ENCODE measurements at places on chromosomes 2 and 18.

GRCh38 chr18:25289001-25289631, 62.9 kb downstream of the ZNF521 start:
- peak; percentile 90 for DNase-seq

- DNase-seq: peak; percentile 67
These were observed 39.4 kb upstream of the CYBRD1 start for GRCh38 chr2:171482877-171483276.

GRCh38 chr2:190063624-190064023, 1.1 kb upstream of the MSTN start:
- no peak for DNase-seq

DNA sequence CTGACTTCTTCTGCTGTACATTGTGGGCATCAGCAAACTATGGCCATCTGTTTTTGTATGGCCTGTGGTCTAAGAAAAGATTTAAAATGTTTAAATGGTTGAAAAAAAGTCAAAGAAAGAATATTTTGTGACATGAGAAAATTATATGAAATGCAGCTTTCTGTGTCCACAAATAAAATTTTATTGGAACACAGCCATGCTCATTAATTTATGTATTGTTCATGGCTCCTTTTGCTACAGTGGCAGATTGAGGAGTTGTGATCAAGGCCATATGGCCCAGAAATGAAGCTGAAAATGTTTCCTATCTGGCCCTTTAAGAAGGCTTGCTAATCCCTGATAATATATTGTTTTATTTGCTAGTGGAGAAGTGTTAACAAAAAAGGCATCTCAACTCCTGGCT, 162.0 kb downstream of the SLC4A3 start:
- DNase-seq: no peak

DNA sequence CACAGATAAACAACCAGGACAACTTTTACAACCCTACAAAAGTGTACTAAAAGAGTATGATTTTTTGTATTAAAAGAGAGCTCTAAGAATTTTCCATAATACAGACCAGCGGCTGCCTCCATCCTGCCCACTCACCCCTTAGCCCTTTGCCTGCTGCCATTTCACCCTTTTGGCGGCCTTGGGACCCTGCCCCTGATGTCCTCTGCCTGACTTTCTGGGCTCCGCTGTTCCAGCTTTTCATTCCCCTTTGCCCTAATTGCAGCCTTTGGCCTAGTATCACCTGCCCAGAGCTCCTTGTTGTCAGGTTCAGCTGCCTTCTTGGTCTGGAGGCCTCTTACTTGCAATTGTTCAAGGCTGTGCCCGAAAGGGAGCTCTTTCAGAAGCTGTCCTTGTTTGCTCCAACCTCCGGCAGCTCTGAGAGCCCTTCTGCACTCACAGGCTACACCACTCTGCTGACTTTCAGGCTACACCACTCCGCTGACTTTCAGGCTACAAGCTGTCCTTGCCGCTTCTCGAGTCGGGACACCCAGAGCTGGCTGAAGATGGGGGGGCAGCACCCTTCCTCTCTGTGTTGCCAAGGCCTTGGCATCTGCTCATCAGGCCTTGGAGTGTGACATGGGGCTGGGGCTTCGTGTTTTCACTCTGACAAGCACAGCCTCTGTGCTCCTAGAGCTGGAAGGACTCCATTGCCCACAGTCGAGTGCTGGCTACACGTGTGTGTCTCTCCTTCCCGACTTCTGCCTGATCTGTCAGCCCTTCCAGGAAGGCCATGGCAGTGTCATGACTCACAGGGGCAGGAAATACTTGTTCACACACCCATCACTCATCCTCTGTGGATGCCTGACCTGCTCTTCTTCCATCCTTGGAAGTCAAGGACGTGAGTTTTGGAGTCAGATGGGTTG, 43.1 kb upstream of the HDAC4 start:
- DNase-seq: peak; percentile 50

DNA sequence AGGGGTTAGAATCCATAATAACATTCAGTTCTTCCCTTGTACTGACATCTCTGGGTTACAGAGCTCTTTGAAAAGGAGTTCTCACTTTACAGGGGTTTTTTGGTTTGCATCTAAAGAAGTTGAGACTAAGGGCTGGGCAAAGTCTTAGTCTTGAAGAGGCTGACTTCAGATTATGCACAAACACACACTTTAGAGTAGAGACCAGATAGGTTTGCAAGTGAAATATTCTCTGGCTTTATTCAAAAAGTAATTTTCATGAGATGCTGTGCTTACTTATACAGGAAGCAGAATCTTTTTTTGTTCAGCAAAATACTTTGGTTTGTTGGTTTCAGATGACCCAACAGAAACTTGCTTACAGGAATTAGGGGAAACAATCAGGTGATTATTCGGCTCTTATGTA, 410.9 kb upstream of the LRRTM1 start:
- DNase-seq: no peak

DNA sequence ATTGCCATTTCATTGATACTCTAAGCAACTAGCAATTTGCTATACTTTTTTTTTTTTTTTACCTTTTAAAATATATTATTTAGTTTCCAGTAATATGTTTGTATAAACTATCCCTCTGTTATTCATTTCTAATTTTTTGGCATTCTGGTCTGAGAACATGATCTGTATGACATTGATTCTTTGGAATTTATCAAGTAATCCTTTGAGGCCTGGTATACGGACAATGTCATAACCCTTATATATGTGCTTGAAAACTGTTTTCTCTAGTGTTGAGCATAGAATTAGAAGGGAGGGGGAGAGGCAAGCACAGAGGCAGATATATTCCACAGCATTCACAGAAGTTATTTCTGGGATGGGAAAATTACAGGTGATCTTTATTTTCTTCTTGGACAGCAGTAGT, 48.2 kb upstream of the POLE4 start:
- no peak for DNase-seq

DNA sequence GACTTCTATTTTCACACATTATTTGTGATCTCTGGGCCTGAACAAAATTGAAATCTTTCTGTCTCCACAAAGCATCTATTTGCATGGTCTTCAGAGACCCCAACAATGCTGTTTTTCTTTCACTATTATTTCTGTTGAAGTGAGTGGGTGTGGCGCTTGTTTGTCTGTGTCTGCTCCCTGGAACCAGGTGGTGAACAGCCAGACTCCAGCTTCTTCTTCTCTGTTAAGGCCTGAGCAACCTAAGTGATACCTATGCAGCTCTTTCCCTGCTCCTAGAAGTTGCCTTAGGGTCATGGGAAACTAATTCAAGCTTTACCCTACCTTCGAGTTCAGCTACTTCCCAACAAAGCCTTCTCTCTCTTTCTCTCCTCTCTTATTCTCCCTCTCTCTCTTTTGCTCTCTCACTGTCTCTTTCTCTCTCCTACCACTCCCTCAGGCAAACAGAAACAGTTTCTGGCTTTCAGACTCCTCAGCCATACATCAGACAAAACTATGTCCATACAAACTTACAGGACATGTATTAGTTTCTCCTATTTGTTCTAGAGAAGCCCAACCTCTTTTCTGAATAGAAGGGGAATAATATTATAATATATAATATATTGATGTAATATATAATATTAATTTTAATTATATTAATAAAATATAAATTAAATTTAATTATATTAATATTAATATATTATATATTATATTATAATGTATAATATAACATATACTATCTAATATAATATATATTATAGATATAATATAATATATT, 552.5 kb downstream of the DSC3 start:
- no peak for DNase-seq

DNA sequence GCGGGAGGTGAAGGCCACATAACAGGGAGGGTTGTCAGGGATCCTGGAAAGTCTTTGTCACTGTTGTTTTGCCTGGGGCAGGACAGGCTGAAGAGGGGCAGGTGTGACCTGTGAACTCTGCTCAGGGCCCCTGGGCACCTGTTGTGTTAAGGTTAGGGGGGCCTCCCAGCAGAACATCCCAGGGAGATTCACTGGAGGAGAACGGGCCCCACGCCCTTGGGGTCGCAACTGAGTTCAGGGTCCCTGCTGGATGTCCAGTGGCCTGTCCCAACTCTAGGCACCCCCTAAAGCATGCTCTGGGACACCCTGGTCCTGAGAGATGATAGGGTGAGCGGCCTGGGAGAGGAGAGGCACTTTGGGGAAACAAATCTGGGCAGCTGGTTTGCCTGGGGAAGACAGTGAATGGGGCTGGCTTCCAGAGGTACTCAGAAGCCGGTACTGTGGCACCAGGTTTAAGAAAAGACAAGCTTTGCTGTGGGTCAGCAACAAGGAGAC, 22.9 kb downstream of the GPR35 start:
- no peak for DNase-seq

DNA sequence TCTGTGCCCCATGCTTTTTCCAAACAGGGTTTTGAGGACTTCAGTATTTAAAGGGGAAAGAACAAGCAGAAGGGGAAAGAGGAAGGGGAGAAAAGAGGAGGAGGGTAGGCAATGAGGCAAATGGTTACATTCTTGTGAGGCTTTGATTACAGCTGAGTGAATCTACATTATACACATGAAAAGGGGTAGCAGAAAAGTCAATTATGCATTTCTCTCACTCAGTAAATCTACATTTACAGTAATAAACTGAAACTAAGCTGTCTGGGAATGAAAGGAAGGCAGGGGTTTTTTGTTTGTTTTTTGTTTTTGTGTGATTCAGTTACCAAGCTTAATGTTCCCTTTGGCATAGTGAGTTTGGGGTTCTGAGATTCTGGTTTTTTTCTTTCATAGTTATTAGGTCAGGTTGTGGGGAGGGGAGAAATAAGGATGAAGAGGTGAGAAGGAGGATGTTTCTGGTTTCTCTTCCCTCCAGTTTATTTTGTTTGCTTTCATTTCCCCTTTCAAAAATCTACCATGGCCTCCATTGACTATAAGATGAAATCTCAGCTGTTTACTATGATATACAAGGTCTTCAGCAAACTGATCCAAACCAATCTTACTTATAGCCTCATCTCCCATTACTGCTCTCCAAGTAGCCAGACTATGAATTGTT, 18.7 kb downstream of the C18orf63 start:
- DNase-seq: no peak

- DNase-seq: no peak
These were observed 32.3 kb downstream of the LYPD6B start for GRCh38 chr2:149070681-149071320.

DNA sequence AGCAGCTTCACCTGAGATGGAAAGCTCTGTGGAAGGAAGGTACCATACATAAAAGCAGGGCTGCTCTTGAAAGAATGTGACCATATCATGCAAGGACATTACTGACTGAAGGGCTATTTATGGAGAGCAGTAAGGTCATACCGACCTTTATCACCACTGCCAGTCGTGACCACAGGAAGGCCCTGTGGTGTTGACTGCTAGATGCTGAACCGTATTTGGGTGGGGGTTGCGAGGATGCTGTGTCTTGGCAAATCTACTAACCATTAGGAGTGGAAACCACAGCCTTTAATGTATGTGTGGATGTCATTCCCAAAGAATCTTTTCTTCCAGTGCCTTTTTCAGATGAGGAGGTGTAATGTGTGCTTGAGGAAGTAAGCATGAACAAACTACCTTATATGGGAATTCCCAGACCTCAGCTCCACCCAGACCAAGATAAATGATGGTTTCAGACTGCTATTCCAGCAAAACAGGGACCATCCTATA, 60.8 kb downstream of the LIMS1 start:
- DNase-seq: no peak

- DNase-seq: no peak
These were observed 2.4 kb upstream of the PAX3 start for GRCh38 chr2:222301053-222301795.

DNA sequence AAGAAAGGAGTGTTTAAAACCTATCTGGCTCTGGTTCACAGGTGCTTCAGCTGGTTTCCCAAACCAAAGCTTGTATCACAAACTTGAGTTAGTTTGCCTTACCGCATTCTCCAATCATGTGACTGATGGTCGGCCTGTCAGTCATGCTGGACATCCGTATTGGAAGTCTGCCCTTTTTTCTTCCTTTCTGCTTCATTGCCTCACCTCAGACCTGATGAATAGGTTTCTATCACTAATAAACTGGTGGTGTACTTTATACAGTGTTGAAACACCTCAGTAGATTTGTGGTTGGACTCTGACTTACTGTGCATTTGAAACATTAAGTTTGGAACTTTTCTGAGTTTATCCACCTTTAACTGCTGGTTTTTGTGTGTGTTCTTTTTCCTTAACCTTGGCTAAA, 84.1 kb downstream of the R3HDM1 start:
- no peak for DNase-seq

GRCh38 chr2:144490017-144490416, 29.9 kb downstream of the ZEB2 start:
- DNase-seq: no peak

DNA sequence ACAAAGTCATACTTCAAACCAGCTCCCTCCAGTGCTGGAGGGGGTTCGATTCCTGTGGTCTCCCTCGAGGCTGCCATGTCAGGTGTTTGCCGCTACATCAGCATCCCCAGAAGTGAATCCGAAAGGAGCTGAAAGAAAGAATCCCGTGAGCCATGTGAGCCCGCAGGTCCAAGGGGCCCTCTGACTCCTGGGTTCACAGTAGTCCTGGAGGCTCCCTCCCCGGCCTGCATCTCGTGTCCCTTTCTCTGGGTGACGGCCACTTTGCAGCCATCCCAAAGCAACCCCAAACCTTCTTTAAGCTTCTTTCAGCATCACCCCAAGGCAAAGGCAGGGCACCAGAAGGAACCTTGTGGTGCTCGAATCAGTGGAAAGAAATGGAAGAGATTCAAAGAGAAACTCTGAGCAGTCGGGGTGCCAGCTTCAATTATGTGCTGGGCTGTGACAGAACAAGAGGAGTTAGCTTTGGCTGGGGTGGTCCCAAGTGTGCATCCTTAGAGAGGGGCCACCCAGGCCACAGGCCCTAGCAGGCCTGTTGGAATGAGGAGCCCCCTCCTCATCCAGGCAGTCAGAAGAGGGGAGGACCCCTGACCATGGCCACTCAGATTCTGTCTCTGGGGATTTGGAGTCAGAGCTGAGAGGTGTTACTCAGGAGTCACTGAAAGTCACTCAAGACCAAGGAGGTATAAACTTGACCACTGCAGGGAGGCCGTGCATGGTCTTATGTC, 59.7 kb downstream of the CIB4 start:
- DNase-seq: no peak

DNA sequence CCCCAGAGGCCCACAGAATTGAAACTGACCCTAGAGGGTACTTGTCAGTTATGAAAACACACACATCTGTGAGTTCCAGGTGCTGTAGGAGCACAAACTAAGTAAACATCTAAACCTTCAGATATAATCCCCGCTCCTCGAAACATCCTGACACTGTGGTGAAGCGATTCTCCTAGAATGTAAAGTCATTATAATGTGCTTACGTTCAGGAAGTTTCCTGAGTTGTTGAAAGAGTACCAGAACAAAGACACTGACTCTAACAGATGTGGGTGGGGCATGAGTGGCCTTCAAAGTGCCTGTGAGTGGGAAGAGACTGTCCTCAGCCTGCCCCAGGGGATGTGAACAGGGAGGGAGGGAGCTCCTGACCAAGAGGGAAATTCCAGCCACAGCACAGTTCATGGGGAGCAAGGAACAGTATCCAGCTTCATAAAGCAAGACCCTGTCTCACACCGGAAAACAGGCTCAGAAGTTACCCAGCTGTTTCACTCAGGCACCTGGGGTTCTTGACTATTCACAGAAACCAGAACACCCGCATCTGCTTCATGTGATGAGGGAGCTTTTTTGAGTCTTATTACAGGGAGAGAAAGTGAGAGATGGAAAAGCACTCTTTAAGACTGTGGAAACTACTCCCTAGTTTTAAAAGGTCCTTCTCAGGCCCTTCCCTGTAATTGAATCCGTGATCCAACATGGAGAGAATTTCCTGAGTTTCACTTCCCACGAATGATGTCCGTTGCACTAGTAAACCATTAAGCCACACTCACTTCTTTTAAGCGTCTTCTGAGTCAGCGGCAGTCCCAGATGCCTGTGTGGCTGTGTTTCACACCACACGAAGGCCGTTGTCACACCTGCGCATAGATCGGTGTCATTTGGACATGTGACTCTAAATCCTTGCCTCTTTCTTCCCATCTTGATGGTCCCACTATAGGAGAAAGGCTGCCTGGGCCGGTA, 88.6 kb upstream of the EML6 start:
- no peak for DNase-seq

Measured in GM04504 (cell line).